Activated T-cell treated with anti-CD3 and anti-CD28 coated beads, Interleukin-2, amount 50 U/mL, for 48 hours (primary cell): ENCODE measurements at places on chromosomes 5 and 9.
A peak's percentile ranks its signal among the peaks of the same experiment; 100 is the strongest.

DNA sequence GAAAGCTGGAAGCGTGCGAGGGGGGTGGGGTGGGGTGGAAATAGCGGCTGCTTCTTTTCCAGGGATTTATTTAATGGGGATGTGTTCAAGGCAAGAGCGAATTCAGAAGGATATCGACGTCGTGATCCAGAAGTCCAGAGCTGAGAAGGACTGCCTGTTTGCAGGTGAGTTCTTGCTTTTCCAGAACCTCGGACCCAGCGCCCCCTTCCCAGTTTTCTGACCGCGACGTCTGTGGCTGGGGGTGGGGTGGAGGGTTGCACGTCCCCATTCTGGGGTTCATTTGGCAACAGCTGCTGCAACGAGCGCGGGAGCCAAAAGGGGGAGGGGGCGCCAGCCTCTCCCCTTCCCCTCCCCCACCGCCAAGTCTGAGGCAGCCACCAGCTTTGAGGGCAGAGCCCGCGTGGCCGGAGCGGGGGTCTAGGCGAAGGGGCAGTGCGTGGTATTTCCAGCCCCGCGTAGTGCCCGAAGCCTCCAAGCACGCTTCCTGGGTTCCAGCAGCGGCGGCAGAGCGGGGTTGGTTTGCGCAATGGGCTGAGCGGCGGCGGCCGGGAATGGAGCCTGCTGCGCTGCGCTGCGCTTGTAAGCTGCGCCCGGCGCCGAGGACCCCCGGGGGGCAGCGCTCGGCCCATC, 701 bp downstream of the PARP8 start:
- DNase-seq: no peak

DNA sequence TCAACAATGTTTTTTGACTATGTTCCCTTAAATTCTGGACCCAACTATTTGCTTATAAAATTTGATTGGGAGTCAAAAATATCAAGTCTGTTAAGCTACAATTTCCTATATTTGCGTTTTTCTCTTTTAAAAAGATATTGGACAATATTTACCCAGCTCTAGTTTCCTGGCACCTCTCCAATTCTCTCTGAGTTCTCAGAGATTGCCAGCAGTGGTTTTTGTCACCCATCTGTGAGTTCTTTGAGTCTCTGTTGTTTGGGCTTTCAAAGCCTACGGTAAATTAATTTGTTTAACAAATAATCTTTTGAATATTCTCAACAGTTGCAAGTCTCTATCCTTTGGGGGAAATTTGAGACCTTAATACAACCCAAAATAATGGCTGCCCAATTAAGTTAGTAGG, 174.2 kb upstream of the PUM3 start:
- DNase-seq: no peak

GRCh38 chr5:1242733-1243486, 17.7 kb downstream of the SLC6A18 start:
- no peak for DNase-seq

DNA sequence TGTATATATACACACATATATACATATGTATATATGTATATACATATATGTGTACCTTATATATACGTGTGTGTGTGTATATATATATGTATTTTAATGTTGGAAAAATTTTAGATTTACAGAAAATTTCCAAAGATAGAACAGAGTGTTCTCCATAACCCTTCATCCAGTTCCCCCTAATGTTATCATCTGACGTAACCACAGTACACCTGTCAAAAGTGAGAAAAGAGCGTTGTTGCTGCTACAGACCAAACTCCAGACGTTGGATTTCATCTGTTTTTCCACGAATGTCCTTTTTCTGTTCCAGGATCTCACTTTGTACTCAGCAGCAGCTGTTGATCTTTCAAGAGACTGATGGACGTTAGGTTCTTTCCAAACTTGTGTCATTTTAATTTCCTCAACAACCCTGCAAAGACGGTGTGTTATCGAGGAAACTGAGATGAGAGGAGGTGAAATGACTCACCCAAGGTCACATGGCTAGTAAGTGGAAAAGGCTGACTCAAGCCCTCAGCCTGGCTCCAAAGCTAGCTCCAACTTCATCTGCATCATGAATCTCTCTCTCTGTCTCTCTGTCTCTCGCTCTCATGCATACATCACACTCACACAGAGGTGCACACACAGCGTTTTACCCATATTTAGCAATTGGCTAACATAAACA, 17.0 kb upstream of the NTNG2 start:
- no peak for DNase-seq

- no peak for DNase-seq
Observed at GRCh38 chr5:80061547-80061946, 26.4 kb downstream of the THBS4 start.

DNA sequence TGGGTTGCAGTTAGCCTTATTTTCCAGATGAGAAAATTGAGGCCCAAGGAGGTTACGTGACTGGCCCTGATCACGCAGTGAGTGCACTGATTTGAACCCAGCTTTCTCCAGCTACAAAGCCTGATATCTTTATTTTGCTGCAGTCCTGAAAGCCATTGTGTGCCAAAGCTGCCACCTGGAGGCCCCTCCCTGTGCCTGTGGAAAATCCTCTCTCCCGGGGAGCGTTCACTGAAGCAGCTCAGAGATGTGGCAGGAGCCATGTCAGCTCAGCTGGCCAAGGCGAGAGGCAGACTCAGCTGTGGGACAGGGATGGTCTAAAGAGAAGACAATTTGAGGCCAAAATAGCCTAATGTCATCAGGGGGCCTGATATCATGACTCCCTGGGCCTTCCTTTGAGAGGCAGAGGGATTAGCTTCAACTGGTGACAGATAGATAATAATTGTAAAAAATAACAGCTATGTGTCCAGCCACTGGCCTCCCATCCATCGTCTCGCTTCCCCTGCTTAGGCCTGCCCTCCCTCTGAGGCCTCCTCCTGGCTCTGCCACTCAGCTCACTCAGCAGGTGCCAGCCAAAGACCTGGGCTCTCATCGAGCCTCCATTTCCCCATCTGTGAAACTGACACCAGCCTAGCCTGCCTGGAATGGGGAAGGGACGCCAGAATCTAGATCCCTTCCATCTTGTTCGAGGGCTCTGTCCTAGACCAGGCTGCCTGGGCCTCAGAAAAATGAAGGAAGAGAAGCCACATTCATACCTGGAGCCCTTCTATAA, 74.3 kb upstream of the GGTA1 start:
- DNase-seq: no peak

DNA sequence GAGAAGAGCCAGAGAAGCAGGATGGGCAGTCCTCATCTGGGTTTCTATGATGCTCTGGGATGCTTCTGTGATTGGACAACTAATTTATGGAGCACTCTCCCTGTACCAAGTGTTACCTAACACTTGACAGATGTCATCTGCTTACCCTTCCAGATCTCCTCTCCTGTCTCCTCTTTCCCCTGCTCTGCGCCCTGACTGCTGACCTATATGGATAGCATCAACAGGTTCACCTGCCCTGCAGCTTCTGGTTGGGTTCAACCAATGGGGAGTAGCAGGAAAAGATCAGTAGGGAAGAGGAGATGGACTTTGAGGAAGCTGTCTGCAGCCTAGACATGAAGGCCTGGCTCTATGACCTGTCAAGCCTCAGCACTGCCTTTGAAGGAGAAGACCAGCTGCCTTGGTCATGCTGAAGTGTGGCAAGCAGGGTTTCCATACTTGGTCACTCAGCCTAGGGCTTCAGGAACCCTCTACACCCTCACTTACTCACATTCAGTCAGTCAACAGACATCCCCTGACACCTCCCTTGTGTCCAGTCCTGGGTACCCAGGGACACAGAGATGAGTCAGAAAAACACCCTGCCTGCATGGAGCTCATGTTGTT, 11.3 kb upstream of the P4HA2 start:
- peak; percentile 9 for DNase-seq

GRCh38 chr5:178241231-178241663, 8.6 kb upstream of the PHYKPL start:
- peak; percentile 44 for DNase-seq

- peak; percentile 18 for DNase-seq
Observed at GRCh38 chr5:180136630-180137381, 65.2 kb upstream of the RNF130 start.

DNA sequence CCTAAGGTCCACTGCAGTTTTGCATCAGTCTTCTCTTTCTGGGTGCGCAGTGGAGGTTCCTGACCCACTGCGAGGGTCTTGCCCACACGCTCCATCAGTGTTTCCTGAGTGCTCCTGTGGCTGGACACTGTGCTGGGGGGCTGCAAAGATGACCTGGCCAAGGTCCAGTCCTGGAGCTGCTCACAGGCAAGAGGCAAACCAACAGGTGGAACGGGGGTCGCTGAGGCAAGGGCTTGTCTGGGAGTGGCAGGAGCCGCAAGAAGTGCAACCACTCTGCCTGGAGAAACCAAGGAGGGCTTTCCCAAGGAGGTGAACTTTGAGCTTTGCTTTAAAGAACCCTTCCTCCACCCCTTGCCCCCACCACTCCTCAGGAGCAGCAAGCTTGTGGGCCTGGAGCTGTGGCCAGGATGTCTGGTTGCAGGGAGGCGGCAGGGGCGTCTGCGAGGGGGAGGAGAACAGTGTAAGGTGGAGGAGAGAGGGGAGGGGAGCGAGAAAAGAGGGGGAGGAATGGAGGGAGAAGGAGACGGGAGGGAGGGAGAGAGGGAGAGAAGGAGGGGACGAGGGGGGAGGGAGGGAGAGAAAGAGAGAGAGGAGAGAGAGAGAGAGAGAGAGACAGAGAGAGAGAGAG, 444 bp upstream of the CPLX2 start:
- no peak for DNase-seq

DNA sequence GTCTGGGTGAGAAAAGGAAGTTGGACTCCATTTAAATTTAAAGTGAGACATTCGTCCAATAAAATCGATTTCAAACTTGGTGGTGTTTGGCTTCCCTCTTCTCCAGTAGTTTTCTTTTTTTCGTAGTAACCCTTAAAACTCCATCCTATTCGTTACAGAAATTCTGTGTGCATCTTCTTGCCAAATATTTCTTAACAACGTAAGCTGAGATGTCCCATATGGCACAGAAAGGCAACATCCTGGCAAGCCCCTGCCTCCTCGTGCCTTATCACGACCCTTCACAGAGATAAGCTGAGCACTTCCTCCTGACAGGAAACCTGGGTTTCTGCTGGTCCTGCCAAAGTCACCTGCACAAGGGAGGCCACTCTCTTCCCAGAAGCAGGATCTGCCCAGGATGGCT, 11.8 kb upstream of the ADAMTS2 start:
- no peak for DNase-seq
